ENCODE measurements at places on chromosomes 11 and 22. TPM values are rescaled to one million over a fixed set of nuclear protein-coding genes. Genes with fewer than 3 reads are reported as not detected.
A peak's percentile ranks its signal among the peaks of the same experiment; 100 is the strongest.

DNA sequence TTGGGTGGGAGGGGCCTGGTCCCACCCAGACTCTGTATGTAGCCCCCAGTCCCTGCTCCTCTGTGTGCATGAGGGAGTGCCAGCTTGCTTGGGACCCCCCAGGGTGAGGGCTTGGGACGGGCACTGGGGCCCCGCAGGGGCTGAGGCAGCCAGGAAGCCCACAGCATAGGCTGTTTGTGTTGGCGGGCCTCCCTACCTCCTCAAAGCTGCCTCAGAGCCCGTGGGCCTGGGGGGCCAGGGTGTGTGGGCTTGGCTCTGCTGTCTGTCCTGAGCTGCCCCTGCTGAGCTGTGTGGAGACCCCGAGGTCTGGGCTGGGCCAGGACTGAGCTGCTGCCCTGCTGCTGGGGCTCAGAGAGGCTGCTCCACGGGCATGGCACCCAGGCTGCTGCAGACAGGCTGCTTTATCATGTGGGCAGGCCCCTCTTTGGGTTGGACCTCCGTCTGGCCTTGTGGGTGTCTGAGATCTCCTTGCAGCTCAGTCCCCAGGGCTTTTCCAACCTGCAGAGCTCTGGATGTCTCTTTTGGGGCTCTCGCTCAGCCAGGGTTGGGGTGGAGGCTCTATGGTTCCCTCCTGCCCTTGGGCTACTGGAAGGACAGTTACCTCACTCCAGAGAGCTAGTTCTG is 3.3 kb downstream of the TSPAN4 start:
- no peak for DNase-seq

GRCh38 chr11:108597736-108598355 is 4.3 kb upstream of the EXPH5 start:
- no peak for DNase-seq

DNA sequence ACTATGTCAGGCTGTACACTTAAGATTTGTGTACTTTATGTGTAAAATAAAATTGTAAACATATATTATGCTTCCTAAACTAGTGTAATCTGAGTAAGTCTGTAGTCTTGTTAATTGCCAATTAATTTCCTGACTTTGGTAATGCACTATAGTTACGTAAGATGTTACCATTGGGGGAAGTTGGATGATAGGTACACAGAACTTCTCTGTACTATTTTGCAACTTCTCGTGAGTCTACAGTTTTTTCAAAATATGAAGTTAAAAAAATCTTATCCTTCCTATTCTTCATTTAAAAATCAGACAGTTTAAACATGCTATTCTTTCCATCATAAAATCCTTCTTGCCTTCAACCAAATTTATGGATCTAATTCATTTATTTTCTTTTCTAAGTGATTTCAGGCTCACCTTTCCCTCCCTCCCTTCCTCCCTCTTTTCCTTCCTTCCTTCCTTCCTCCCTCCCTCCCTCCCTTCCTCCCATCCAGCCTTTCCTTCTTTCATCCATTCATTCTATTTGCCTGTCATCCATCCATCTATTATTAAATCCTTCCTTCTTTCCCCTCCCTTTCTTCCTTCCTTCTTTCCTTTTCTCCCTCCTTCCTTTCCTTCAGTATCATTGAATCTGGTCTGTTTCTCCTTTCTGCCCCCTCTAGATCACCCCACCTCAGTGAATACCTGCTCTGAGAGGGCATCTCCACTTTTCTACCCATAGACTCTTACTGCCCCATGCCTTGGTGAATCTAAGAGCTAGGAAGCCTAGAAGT is 22.1 kb upstream of the ASCC2 start:
- DNase-seq = no peak

GRCh38 chr22:19995611-19996339 is 20.8 kb downstream of the ARVCF start:
- DNase-seq = peak; percentile 52

Gene CFAP300
- polyA plus RNA-seq = 6.0 TPM
